ENCODE measurements at places on chromosomes 6 and 20.

DNA sequence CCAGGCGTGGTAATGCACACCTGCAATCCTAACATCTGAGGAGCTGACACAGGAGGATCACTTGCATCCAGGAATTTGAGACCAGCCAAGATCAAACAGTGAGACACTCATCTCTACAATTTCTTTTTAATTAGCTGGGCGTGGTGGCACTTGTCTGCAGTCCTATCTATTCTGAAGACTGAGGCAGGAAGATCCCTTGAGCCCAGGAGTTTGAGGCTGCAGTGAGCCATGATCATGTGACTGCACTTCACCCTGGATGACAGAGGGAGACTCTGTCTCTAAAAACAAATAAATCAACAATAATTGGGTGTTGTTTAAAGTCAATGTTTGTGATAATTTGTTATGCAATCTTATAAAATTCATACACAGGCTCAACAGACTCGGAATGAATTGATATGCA is 18.0 kb upstream of the HLA-A start:
- no peak for DNase-seq

DNA sequence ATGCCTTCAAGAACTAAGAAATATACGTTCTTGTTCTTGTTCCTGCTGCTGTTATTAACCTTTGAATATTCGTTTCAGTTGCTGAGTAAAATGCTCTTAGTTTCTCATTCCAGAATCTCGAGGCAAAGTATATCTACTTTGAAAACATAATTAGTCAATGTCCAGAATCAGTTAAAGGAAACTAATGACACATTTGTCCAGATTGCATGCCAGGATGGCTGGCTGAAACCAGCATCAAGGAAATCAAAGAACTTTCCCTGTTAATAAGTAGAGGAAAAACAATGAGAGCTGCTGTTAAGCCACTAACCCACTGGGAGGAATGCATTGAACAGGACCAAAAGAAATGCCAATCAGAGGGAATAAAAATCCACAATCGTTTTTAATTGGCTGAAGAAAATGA is 196.9 kb downstream of the ALDH8A1 start:
- DNase-seq, result no peak

DNA sequence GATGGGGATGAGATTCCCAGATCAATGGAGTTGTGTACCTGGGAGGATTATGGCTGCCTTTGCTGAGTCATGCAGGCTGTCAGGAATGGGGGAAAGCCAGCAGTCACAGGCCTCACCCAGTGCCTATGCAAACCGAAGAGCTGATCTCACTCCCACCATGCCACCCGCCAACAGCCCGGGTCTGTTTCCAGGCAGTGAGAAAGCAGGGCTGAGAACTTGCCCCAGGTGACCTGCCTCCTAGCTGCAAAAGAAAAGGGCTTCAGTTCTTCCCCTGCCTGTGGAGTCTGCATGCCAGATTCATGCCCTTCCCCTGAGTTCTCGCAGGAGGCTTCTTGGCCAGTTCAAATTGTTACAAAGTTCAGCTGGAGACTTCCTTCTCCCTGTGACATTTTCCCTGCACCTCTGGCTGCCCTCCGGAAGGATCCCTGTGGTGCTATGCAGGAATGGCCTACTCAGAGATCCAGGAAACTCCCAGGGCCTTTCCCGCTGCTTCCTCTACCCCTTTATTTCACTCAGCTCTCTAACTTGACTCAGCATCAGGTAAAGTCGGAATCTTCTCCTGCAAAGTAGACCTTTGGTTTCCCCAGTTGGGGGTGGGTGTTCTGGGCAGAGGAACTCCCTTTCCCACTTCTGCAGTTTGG is 71.5 kb upstream of the B3GAT2 start:
- no peak for DNase-seq

DNA sequence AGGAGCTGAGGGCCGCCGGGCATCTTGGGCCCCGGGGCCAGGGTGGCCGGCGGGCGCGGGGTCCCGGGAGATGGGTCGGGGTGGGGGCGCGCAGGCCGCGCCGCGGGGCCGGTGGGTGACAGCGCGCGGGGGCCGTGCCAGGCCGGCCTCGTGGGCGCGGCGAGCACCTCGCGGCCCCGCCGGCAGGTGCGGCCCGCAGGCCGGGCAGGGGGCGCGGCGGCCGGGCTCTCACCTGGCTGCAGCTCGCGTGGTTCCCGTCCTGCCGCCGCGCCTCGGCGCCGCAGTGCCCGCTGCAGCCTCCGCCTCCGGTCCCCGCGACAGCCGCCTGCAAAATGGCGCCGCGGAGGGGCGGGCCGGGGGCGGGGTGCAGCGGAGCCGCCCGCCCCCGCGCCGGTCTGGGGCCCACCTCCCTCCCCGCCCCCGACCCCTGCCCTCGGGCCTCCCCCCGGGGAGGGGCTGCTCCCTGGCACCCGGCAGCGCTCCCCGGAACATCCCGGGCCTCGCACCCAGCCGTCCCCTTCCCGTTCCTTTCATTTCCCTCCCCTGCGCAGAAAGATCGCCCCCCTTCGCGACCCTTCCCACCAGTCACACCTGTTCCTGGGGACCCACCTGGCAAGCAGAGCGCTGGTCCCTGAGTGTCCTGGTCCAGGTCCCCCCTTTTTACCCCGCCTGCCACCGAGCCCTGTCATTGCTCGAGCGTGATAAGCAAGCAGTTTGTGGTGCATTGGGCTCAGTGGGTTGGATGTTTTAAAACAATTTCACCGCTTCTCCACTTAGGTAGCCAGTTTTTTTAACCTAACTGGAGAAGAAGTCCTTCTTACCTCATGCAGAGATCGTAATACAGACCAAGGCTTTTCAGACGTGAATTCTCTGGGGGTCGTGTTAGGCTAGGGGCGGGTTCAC is at the start of gene SLC23A2:
SLC23A2 (minus strand) TSS at position 337 of the 903 bp plus-strand sequence. CDS start 68,948 bp downstream, outside the sequence.
- no peak for DNase-seq

- no peak for DNase-seq
Observed at GRCh38 chr6:21273451-21273850, 320.1 kb upstream of the SOX4 start.

DNA sequence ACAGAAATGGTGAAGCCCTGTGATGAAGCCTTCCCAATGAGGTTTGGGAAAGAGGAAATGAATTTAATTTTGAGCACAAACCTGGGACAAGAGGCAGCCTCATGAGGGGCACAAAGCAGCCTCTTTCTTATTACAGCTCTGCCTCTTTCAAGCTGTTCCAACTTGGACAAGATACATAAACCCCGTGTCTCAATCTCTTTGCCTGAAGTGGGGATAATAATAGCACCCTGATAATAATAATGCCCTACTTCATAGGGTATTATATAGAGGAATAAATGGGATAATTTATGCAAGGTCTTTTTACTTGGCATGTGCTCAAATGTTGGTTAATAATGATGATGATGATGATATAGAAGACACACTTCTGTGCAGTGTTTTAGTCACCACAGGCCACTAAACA is 91.1 kb upstream of the PLN start:
- DNase-seq, result no peak

DNA sequence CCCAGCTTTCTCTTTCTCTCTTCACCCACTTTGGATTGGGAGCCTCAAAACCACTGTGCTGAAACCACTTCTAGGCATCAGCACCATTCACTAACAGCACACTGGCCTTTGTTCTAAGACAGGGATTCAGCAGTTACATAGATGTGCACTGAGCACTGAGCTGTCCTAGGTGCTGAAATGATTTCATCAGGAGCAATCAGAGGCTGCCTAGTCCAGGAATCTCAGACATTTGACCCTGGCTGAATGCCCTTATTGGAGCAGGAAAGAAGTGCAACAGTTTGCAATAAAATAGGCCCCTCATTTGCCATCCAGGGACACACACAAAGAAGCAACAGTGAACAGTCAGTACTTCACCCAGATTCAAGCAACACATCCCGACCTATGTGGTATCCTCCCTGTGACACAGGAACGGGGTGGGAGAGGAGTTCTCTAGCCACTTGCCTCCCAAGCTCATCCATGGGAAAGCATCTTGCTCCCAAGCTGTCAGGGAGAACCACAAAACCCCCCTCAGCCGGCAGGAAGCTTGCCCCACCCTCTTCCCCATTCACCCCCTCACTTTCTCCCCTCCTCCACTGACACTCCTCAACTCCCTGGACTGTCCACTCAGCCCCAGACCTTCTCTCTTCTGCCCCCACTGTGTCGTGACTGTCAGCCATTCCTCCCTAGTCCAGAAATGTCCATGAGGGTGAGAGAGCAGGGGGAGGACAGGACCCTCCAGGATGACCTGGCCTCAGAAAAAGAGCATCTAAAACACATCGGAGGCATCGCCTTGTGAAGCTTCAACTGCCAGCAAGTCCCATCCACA is 304.4 kb downstream of the PREX1 start:
- DNase-seq, result peak; percentile 11
